ENCODE measurements at places on chromosomes 5 and 9.

DNA sequence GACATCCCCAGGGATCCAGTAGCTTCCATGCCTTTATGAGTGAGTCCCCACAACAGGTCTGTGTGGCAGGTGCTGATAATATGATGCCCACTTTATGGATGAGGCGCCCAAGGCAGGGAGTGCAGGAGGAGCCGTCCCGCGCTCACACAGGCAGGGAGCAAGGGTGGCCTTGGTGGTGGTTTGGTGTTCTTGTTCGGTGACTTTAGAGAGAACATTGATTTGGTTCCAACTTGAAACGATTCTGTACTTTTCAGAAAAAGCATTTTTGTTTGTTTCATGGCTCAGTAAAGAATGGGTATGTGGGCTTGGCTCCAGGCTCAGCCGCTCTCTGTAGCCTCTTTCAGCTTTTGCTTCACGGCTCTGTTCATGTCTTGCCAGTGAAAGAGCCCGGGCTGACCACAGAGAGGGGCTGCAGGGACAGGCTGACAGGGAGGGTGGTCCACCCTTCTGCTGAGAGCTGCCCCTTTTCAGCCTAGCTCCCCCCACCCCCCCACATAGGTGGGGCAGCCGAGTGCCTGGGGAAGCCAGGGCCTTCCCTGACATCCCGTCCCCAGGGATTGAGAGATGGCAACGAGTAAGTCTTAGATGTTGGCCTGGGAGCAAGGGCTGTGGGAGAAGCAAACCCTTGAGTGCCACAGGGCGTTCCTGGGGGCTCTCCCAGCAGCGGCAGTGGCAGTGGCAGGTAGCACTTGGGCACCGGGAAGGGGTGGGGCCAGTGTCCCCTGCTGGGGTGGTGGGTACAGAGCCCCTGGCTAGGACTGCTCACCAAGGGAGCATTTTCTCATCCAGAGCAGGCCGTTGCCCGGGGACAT is 28.0 kb downstream of the NCS1 start:
- DNase-seq, result no peak

DNA sequence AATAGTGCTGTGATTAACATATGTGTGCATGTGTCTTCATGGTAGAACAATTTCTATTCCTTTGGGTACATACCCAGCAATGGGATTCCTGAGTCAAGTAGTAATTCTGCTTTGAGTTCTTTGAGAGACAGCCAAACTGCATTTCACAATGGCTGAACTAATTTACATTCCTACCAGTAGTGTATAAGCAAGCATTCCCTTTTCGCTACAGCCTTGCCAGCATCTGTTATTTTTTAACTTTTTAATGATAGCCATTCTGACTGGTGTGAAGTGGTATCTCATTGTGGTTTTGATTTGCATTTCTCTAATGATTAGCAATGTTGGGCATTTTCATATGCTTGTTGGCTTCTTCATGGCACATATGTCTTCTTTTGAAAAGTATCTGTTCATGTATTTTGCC is 308.5 kb downstream of the ARRDC3 start:
- DNase-seq, result no peak

- no peak for DNase-seq
These were observed 348.1 kb downstream of the TMEM167A start for GRCh38 chr5:82728926-82729702.

GRCh38 chr9:116940614-116941215 is 253.6 kb downstream of the TRIM32 start:
- no peak for DNase-seq

GRCh38 chr5:160259341-160259740 is 30.0 kb downstream of the FABP6 start:
- no peak for DNase-seq

DNA sequence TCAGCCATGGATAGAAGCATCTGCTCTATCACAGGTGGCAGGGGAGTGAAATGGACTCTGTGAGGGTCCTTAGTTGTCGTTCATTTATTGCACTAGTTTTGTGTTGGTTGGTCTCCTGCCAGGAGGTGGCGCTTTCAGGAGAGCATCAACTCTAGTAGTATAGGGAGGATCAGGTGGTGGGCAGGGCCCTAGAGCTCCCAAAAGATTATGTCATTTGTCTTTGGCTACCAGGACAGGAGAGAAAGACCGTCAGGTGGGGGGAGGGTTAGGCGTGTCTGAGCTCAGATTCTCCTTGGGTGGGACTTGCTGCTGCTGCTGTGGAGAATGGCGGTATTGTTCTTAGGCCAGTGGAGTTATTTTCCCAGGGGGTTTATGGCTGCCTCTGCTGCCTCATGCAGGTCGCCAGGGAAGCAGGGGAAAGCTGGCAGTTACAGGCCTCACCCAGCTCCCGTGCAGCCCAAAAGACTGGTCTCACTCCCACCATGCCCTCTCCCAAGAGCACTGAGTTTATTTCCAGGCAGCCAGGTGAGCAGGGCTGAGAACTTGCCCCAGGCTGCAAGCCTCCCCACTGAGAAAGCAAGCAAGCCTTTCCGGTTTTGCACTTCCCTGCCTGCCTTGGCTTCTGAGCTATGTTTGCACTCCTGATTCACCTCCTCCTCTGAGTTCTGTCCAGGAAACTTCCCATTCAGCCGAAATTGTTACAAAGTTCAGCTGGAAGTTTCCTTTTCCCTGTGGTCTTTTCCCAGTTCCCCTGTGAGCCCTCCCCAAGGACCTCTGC is 317.3 kb downstream of the TAF11L14 start:
- DNase-seq, result no peak

GRCh38 chr5:132853790-132854189 is 12.5 kb downstream of the GDF9 start:
- no peak for DNase-seq

GRCh38 chr5:172800088-172800551 is 29.1 kb upstream of the DUSP1 start:
- no peak for DNase-seq

GRCh38 chr5:135376961-135377624 is 21.9 kb downstream of the MACROH2A1 start:
- DNase-seq, result no peak

- DNase-seq, result no peak
These were observed 88.5 kb downstream of the NDFIP1 start for GRCh38 chr5:142197098-142197497.
